ENCODE measurements at places on chromosomes 6 and 20.

- no peak for DNase-seq
Observed at GRCh38 chr20:36349384-36350170, 43.4 kb downstream of the DLGAP4 start.

GRCh38 chr20:10478205-10478604 lies 43.1 kb downstream of the SLX4IP start:
- DNase-seq: no peak

- peak; percentile 4 for DNase-seq
Observed at GRCh38 chr6:33112148-33112547, 36.4 kb downstream of the HLA-DPB1 start.

- DNase-seq: no peak
Observed at GRCh38 chr6:21019614-21020013, 485.4 kb downstream of the CDKAL1 start.

GRCh38 chr20:51236421-51236820 lies 213.5 kb upstream of the KCNG1 start:
- DNase-seq: no peak

GRCh38 chr6:98984121-98984520 lies 36.4 kb upstream of the FBXL4 start:
- no peak for DNase-seq

- peak; percentile 94 for DNase-seq
Observed at GRCh38 chr6:106750142-106750918, 121.0 kb downstream of the QRSL1 start.

- no peak for DNase-seq
Observed at GRCh38 chr6:150008588-150008987, 16.7 kb downstream of the RAET1L start.

DNA sequence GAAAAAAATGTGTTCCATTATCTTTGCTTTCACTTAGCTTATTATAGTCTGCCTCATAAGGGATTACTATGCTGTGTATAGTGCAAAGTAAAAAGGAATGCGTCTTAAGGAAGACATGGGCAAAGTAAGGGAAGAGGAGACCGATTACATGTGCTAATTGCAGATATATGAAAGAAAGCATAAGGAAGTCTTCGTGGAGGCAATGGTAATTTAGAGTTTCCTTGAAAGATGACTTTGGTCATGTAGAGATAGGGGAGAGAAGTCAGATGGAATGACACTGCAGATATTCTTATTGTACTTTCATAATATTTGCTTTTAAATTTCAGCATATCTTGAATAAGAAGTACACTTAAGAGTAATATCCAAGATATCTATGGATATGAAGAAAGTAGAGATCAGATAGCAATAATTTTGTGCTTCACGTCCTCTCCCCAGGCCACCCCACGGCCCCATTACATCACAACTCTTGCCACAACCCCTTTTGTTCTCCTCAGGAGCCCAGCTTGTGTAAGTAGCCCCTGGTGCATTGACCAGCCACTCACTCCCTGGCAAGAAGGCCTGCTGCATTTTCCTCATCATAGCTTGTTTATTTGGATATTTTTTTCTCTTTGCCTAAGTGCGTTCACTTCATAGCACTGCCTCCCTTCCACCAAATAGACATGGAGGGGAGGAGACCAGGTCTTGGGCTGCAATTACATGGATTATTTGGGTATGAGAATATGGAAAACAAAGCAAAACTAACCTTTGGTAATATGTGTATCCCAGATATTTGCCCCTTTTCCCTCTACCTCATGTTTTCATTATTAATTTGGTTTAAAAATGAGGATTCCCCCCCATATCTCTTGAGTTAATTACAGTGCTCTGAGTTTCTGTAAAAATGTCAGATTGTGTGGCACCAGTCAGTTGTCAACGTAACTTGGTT lies 30.7 kb upstream of the COL10A1 start:
- DNase-seq: no peak

GRCh38 chr6:79040083-79040482 lies 38.0 kb downstream of the PHIP start:
- DNase-seq: no peak

- DNase-seq: no peak
Observed at GRCh38 chr6:163095401-163095800, 319.1 kb upstream of the QKI start.

GRCh38 chr20:50930139-50930975 lies 880 bp downstream of the ADNP start:
- no peak for DNase-seq

GRCh38 chr6:13480631-13481501 lies 6.5 kb downstream of the GFOD1 start:
- no peak for DNase-seq

DNA sequence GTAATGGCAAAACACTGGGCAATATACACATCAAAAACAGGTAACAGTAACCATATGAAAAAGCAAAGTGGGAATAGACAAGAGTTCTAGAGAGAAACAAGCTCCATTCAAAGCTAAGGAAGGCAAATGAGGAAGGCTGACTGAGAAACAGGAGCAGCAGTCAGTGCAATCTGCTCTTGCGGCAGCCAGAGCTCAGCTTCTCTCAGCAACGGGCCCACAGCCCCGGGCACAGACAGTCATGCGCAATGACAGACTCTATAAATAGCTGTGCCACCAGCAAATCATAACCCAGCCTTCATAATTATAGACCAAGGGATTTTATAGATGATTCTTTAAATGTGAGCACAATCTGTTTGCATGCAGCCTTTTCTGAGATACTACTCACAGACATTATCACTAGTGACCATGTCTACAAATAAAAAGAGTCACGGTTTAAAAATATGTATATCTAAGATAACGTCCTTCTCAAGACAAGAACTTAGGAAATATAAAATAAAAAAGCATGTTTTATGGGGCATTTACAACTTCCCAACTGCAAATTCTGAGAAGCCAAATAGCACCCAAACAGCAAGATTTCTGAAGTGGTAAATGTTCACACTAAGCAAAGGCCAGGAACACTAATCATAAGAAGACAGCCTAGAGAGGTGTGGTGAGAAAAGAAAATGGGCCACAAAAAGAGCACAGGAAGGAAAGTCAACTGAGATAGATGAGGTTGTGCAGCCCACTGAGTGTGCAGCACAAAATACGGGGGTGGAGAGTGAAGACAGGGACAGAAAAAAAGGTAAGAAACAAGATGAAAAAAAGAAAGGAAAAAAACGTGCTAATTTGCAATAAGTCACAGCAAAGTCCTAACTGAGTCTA lies 39.9 kb upstream of the BEND6 start:
- no peak for DNase-seq

GRCh38 chr6:69774740-69775584 lies 21.8 kb downstream of the LMBRD1 start:
- DNase-seq: no peak

GRCh38 chr6:36755435-36756348 lies 58.1 kb downstream of the RAB44 start:
- no peak for DNase-seq

- DNase-seq: no peak
Observed at GRCh38 chr6:135828021-135828420, 23.5 kb upstream of the PDE7B start.

GRCh38 chr6:10401004-10401536 lies 13.8 kb downstream of the TFAP2A start:
- no peak for DNase-seq

DNA sequence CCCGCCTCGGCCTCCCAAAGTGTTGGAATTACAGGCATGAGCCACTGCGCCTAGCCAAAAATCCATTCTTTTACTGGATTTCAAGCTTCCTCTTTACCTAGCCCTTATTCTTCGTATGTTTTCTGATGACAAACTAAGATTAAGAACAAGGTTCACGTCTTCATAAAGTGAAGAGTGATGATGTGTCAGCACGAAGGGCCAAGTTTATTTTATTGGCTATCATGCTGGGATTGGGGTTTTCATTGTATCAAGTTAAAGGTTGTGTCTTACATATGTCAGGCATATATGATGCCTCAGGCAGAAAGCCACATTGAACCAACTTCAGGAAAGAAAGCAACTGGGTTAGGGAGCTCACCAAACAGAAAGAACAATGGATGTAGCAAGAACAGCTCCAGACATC lies 19.7 kb upstream of the SLC17A3 start:
- no peak for DNase-seq

- peak; percentile 80 for DNase-seq
Observed at GRCh38 chr6:110563711-110564110, 87.3 kb upstream of the SLC22A16 start.

DNA sequence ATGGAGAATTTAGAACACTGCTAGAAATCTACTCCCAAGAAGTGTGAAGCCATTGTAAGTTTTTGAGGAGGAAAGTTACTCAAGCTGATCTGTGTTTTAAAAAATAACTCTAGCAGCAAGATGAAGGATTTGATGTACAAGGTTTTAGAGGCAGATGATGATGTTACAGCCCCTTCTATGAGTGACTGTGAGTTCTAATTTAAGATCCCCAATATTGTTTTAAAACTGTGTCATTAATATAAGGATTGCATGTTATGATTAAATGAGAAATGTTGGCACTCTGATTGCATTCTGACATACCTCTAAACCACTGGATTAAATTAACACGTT lies 293.5 kb downstream of the ADGB start:
- DNase-seq: no peak

GRCh38 chr6:130259557-130259956 lies 36.8 kb upstream of the SAMD3 start:
- DNase-seq: no peak

GRCh38 chr20:1671891-1672669 lies 14.5 kb upstream of the SIRPG start:
- no peak for DNase-seq

All from DMS153 (cell line).